ENCODE measurements at places on chromosomes 12 and 14.

DNA sequence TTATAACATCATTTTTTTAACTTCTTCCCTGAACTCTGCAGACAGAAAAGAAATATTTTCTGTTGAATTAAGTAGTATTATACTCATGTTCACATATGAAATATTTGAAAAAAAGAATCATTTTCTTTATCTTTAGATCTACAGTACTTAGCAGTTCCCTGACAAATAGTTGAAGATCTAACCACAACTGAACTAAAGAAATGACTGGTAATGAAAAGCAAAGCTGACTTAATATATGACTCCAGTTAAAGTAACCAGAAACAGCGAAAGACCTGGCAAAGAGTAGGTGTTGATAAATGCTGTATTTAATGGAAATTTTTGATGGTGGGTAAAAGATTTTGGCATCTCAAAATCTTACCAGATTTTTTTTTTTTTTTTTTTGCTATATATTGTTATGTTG lies 207.1 kb upstream of the SLC16A7 start:
- DNase-seq: no peak

GRCh38 chr12:8887285-8887715 lies 27.0 kb upstream of the PHC1 start:
- DNase-seq: no peak

GRCh38 chr12:107600581-107601144 lies 84.9 kb upstream of the PWP1 start:
- DNase-seq: no peak

- no peak for DNase-seq
Observed at GRCh38 chr12:47775100-47775911, 2.3 kb downstream of the SLC48A1 start.

- no peak for DNase-seq
Observed at GRCh38 chr14:101224356-101225156, 321.0 kb upstream of the RTL1 start.

- no peak for DNase-seq
Observed at GRCh38 chr12:70069221-70070105, 173.8 kb upstream of the CNOT2 start.

GRCh38 chr12:123767613-123768012 lies 5.5 kb downstream of the DNAH10 start:
- no peak for DNase-seq

- DNase-seq: no peak
Observed at GRCh38 chr14:68987653-68988036, 8.5 kb upstream of the ACTN1 start.

GRCh38 chr14:84785996-84786395 lies 743.9 kb upstream of the FLRT2 start:
- DNase-seq: no peak

GRCh38 chr14:91005716-91006115 lies 54.7 kb downstream of the RPS6KA5 start:
- DNase-seq: no peak

DNA sequence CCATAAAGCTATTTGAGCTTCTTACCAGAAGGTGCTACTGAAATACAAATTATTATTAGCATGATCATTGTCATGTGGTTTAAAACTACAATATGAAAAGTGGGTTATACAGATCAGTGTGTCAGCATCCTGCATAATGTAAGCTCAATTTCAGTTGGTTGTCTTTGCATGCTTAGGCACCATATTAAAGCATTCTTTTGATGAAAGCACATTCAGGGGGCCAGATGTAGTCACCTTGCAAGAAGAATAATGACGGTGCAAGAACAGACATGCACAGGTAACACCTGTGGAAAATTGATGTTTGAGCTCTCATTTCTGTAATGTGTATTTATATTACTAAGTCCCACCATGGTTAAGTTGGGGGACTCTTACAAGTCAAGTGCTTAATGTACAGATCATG lies 123.9 kb downstream of the PAX9 start:
- no peak for DNase-seq

DNA sequence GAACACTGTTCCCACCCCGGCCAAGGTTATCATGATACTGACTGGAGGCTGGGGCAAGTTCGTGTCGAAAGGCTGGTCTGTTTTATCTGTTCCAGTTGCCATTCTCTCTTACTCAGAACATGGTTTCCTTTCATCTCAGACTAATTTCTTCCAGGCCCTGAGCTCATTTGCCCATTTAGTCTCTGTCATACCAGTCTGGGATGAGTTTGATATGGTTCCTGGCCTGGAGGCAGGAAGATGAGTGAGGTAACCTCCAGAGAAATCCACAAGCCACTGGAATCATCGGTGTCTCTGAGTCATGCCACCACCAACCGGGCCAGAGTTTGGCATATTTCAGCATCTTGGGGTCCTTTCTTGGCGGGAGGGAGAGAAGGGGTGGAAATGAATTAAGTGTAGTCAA lies 114.7 kb downstream of the NTF3 start:
- DNase-seq: no peak

DNA sequence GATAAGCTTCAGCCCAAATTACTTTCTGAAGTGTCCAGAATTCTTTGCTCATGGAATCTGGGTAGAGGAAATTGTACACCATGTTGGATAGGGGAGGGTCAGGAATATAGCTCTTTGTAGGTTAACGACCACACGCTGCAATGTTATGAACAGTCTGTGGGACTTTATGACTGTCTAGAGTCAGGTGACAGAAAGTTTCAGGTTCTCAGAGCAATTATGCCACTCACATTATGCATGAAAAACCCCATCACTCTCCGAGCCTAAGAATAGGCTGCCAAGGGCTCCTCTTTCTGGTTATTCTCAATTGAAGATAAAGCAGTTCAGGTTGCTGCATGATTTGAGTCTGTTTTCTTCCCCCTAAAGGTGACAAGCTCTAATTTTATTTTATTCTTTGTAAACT lies 430.9 kb downstream of the ATP23 start:
- DNase-seq: no peak

DNA sequence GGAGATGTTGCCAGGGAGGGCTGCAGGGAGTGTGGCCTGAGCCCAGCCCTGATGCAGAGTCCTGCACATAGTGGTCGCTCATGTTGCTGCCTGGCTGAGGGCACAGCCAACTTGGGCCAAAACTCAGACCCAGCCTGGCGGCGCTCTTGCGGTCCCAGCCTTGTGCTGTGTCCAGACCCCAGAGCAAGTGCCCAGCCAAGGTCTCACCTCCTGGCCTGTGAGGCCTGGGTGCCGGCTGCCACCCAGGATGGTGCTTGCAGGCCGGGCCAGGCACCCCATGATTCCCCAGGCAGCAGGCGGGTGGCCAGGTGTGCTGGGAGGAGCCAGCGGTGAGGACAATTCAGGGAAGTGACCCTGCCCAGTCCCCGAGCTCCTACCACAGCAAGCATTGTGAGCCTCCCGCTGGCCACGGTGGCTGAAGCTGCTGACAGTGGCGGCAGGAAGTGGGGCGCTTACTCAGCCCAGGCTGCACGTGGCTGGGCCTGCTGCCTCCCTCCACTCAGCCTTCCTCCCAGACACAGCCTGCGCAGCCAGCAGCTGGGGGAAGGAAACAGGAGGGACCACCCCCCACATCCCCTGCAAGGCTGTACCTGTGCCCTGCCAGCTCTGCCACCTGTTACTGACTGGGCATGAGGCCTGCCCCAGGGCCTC lies 17.7 kb upstream of the PGF start:
- DNase-seq: no peak

DNA sequence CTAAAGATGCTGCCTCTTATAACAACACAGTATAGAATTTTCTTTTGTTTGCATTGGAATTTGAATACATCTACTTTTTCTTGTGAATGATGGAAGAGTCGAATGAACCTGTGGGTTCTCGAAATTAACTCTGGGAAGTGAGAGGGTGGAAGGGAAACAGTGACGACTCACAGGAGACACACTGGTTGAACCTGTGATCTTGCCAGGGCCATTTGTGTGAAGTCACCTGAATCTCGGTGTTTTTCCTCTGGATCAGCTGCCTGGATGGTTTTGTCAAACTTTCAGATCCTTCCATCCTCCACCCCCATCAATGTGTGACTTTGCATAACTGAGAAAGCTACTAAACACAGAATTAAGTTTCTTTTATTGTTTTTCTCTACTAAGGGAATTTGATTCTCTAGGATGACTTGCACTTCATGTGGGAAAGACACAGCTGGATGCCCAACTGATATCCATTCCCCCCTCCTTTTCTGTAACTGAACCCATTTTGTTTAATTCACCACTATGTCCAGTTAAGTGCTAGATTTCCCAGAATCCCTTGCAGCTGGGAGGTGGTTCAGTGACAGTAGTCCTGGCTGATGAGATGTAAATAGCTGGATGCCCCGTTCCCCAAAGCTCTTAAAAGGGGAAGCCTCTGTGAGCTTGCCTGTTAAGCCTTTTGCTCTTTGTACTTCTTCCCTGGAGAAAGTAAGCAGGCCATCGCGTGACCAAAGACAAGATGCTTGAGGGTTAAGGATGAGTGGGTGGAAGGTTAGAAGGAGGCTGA lies 6.3 kb downstream of the PPFIBP1 start:
- DNase-seq: no peak

DNA sequence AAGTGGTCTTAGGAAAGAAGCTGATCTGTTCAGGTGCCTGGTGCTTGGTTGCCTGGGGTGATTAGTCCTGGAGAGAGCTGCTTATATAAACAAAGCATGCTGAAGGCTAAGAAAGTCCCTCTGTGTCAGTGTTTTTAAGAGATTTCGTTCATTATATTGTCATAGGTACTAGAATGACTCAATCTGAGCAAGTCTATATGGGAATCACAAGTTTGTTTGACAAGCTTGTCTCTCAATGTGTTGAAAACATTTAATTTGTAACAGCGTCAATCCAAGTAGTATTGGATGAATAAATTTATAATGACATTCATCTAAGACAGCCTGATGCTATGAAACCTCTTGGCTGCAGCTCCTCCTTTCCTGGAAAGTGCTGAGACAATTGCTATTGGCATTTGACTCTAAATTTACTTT lies 256.3 kb downstream of the TMTC2 start:
- DNase-seq: no peak

DNA sequence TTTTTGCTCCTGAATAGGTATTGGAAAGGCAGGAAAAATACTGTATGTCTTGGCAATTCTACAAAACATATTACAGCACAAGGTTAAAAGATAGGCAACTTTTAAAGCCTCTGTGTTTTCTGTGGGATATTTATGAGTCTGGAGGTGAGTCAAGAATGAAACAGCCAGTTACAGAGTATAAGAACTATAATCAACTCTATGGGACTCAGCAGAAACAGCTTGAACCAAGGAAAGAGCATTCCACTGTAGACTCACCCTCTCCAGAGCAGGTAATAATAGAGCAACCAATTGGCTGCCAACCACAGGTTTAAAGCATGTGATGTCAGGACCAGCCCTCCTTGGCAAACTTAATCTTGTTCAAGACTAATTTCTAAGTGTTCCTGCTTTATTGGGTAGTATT lies 100.5 kb upstream of the MDM1 start:
- DNase-seq: no peak

DNA sequence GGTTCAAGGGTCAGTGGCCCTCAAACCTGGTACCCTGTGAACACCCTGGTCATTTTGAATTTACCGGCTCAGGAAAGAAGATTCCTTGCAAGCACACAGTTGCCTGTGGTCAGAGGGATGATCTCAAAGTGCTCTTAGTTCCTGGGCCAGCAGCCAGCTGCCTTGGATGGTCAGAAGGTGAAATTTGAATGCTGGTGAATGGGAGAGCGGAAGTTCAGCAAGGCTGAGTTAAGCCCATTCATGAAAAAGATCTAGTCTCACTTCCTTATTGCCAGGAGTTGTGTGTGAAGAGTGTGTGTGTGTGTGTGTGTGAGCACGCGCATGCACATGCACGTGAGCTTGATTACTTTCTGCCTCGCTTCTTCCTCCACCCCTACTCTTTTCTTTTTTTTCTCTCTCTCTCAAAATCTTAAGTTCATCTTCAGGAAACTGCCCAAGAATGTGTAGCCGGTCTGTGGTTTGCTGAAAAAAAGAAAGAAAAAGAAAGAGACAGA lies 155.5 kb upstream of the CCND2 start:
- no peak for DNase-seq

DNA sequence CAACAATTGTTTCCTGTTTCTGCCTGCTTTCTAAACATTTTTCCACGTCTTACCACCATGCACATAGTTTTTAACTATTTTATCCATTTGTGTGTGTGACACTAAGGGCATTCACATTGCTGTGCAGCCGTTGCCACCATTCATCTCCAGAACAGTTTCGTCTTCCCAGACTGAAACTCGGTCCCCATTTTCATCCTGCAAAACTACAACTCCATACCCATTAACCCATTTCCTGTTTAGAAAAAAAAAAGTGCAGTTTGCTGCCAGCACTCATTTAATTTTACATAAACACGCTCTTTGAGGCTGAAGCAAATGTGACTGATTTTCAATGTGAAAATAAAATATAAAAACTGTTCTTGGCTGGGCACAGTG lies 15.5 kb downstream of the UBC start:
- no peak for DNase-seq

- DNase-seq: no peak
Observed at GRCh38 chr12:104793285-104793684, 164.8 kb downstream of the SLC41A2 start.

DNA sequence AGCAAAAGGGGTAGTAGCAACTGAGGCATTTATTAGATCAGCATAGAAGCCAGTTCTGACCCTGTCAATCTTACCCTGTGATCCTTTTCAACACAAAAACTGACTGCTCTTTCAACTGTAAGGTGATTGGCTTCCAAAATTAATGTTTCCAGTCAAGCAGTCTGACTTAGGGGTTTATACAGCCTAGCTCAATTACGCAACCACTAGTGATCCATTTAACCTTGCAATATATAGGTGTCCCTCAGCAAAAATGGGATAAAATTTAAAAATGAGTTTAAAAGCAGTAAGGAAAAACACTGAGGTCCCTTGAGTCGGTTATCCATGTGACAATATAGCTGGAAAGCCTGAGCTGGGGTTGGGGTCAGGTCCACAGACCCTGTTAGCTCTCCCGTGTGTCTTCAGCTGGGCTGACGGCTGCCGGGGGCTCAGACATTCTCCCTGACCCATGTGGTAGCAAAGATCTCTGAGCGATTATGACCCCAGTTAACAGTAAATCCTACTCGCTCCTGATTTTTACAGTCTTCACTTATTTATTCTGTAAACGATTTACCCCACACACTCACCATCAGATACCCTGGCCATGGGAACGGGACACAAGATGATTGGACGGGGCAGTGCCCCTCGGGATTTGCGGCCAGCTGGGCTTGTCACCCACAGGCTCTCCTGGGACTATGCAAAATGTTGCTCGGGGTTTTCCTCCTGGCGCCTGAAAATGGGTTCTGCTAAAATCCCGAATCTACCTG lies 16.6 kb downstream of the ADGRD1 start:
- no peak for DNase-seq

GRCh38 chr12:100184549-100185145 lies 16.0 kb upstream of the ACTR6 start:
- no peak for DNase-seq

- no peak for DNase-seq
Observed at GRCh38 chr12:19850346-19851065, 411.2 kb downstream of the AEBP2 start.

Measured in activated CD8-positive, alpha-beta memory T cell treated with anti-CD3 and anti-CD28 coated beads for 1 hour (primary cell).